ENCODE measurements at places on chromosomes 2 and 18.

- no peak for DNase-seq
These were observed 11.6 kb upstream of the ST3GAL5 start for GRCh38 chr2:85900366-85900765.

GRCh38 chr2:133885847-133886246 lies 317.6 kb upstream of the NCKAP5 start:
- DNase-seq: no peak

GRCh38 chr18:67261931-67262552 lies 254.5 kb downstream of the DSEL start:
- no peak for DNase-seq

DNA sequence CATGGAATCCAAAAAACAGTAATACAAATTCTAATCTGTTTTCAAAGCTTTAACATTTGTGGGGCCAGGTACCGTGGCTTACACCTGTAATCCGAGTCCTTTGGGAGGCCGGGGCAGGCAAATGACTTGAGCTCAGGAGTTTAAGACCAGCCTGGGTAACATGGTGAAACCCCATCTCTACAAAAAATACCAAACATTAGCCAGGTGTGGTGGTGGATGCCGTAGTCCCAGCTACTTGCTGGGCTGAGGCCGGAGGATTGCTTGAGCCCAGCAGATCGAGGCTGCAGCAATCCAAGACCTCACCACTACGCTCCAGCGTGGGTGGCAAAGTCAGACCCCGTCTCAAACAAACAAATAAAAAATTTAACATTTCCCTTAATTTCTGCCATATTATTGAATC lies 74.3 kb upstream of the SALL3 start:
- DNase-seq: no peak

- DNase-seq: no peak
These were observed 39.9 kb downstream of the MAP3K2 start for GRCh38 chr2:127347734-127348392.

DNA sequence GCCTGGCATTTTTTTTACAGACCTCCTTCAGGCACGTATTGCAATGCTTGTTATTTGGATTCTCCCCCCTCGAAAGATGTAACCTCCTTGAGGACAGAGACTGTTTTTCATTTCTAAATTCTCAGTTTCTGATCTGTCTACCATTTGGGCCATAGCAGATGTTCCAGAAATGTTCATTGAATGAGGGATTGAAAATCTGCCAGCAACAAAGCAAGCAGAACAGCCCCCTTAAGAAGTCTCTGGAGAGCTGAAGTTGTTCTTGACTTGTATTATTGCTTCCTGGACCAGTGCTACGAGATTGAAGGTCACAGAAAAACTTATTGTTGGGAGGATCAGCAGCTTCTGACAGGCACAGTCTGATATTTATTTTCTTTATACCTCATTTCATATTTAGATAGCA lies 355.5 kb downstream of the EPHA4 start:
- no peak for DNase-seq

DNA sequence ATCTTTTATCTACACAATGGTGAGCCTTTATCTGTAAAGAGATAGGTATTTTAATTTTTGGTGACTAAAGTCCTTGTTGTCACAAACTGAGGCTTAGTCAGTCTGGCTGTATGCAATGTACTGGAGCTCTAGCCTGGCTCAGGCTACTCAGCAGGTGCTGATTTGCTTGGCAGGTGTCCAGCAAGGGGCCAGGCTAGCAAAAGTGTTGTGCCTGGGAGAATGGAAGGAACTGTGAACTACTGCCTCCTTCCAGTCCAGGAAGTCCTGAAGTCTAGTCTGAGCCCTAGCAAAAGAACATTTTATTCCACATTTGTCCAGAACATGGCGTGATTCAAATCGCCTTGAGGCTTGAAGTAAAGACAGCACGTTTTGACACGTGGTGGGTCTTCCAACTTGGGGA lies 260.5 kb downstream of the CCDC85A start:
- DNase-seq: no peak

GRCh38 chr2:193581807-193582206 lies 1387.1 kb upstream of the TMEFF2 start:
- no peak for DNase-seq

DNA sequence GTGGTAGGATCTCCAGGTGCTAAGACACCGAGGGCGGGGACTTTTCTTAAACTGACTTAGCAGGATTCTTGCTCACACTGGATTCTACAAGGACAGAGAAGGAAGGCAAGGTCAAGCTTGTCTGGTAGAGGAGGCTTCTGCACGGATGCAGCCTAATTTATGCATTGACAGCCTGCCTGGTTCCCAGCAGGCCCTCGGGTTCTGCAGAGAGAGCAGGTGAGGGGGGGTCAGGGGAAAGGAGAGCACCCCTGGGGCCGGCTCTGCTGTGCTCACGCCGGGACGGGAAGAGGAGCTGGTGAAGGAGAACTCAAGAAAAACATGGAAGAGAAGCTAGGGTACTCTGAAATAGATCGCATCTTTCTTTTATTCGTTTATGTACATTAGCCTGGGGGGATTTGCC lies 46.4 kb downstream of the ADI1 start:
- DNase-seq: no peak

GRCh38 chr2:9697909-9698308 lies 67.1 kb upstream of the YWHAQ start:
- no peak for DNase-seq

- DNase-seq: no peak
These were observed 61.5 kb downstream of the TNS1 start for GRCh38 chr2:217941339-217941738.

GRCh38 chr18:23487738-23488570 lies 15.4 kb upstream of the RMC1 start:
- peak; percentile 20 for DNase-seq

DNA sequence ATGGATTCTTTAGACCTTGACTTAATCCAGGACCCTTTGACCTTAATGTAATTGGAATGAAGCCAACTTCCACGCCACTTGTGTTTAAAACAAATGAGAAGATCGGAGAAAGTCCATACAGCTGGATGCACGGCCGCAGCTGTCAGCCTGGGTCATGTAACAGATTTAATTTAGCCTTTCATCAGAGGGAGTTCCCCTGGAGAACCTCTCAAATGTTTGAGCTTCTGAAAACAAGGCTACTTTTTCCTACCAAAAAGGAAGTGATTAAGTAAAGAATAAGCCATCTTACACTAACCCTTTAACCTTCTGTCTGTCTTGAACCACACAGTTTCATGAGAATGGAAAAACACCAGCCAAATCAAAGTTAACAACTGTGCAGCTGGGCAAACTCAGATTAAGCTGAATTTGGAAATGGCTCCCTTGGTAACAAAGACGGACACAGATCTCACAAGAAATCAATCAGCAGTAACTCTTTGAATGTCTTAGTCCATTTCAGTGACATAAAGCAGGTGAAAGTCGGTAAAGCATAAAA lies 103.6 kb downstream of the DOCK10 start:
- no peak for DNase-seq

DNA sequence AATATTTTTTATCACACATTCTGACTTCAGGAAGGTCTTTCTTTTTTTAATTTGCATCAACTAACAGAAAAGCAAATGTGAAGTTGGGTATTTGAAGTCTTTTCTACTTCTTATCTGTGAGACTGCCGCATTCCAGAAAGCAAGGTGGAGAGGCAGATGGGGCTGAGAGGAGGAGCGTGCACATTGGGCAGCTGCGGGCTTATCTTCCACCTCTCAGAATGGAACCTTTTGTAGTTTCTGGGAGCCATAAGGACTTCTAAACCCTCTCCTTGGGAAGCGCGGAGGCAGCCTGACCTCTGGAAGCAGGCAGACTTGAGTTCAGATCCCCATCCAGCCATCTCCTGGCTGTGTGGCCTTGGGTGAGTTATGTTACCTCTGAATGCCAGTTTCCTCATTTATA lies 3.9 kb downstream of the MAPRE3 start:
- DNase-seq: no peak

DNA sequence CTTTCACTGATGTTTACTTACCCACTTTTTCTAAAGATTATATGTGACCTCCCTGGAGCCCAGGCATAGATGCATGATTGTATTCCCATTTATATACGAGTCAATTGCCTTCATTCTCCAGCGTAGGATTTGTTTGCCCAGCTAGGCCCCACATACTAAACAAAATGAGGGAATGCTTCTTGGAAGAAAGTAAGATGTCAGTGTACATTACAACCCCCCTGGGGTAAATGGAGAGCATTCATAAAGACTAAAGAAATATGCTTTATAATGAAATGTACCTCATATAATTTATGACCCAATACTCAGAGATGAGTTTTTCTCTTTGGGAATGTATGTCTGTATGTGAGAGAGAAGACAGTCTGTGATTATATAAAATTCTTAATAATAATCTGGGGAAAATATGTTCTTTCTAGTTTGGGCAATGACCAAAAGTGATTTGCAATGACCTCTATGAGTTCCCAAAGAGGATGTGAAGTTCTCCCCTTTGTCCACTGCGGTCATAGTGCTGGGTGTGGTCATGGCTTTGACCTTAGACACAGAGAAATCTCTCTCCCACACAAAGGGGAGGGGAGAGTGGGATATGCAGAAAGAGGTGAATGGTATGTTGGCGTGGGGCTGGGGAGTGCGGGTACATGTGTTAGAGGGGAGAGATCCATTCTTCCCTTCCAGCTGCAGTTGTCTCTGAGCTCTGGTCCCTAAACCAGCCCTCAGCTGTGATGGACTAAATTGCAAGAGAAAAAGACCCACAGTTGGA lies 175.6 kb downstream of the EN1 start:
- no peak for DNase-seq

- no peak for DNase-seq
These were observed 79.4 kb downstream of the XRCC5 start for GRCh38 chr2:216188559-216188850.

GRCh38 chr2:67854798-67855197 lies 208.0 kb downstream of the C1D start:
- peak; percentile 41 for DNase-seq
